ENCODE measurements at places on chromosomes 4 and X. TPM values are rescaled to one million over a fixed set of nuclear protein-coding genes. Genes with fewer than 3 reads are reported as not detected.

GRCh38 chr4:38667085-38667893 lies 3.3 kb downstream of the KLF3 start:
- peak; percentile 96 for DNase-seq

DNA sequence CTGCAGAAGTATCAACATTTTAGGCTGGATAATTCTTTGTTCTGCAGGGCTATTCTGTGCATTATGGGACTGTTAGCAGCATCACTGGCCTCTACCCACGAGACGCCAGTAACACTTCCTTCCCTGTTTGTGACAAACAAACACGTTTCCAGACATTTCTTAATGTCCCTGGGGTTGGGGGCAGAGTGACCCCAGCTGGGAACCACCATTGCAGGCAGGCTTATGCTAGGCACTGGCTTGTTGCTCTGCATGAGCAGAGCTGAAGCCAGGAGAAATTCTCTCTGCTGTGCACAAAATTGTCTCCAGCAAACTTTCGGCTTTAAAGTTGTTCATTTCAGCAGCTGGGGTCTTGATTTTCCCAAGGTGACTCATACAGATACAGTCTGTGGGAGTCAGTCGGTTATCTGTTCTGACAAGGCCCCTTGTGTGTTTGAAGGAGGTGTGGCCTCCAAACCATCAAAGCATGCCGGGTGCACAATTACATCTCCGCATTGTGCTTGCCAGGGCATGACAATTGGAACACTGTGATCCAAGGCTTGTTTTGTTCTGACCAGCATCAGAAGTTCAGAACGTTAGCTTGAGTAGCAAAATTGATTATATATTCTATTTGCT lies 156.4 kb upstream of the BOD1L1 start:
- DNase-seq: peak; percentile 66

GRCh38 chrX:127128282-127128681 lies 308.8 kb downstream of the PRR32 start:
- DNase-seq: no peak

DNA sequence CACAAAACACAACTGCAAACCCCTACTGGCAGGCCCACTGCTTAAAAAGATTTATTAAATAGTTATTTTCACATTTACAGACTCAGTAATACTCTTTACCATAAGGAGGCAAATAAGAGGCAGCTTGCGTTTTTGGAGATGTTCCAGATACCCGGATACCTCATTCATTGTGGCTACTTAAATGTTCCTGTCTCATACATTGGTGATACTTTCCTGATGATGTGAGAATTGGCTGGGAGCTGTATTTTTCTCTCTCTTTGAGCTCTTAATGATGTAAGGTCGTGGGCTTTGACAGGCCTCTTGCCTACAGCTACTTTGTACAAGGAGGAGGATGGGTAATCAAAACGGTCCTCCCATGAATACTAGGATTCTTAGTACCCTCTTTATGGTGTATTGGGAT lies 101.5 kb downstream of the AKAP4 start:
- no peak for DNase-seq

- no peak for DNase-seq
These were observed 35.4 kb downstream of the CCSER1 start for GRCh38 chr4:90162566-90162965.

- peak; percentile 67 for DNase-seq
These were observed 110.6 kb downstream of the DCTD start for GRCh38 chr4:182806259-182807252.

DNA sequence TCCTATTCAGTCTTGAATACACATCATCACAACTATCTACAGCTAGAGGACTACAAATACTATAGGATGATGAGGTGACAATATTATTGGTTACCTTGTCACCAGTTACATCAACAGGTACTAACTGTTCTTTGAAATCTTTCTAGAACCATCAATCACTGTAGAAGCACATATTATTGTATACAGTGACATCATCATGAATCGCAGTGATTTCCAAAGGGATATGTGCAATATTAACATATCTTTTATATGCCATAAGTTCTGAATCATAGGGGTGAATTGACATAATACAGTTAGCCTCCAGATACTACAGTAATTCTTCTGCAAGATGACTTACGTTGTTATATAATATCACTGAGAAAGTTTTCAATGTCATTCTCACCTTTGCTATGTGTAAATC lies 105.2 kb upstream of the HPGD start:
- DNase-seq: no peak

DNA sequence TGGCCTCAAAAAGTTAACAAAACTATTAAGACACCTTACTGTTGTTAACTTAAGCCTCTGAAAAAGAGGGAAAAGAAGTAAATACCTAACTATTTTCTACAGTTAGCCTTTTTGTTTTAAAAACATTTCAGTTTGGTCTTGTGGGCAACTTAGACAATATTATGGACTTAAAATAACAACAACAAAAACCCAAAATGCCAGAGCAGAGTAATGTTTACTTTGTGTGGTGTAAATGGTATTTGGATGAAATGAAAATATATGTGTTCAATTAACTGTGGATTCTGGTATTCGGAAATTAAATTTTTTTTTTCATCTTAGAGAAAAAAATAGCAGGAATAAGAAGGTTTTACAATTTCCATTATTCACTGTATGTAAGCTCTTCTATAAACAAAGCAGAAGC lies 79.6 kb upstream of the NPNT start:
- DNase-seq: no peak

GRCh38 chrX:140817943-140818342 lies 108.4 kb downstream of the LINC00632 start:
- peak; percentile 46 for DNase-seq

DNA sequence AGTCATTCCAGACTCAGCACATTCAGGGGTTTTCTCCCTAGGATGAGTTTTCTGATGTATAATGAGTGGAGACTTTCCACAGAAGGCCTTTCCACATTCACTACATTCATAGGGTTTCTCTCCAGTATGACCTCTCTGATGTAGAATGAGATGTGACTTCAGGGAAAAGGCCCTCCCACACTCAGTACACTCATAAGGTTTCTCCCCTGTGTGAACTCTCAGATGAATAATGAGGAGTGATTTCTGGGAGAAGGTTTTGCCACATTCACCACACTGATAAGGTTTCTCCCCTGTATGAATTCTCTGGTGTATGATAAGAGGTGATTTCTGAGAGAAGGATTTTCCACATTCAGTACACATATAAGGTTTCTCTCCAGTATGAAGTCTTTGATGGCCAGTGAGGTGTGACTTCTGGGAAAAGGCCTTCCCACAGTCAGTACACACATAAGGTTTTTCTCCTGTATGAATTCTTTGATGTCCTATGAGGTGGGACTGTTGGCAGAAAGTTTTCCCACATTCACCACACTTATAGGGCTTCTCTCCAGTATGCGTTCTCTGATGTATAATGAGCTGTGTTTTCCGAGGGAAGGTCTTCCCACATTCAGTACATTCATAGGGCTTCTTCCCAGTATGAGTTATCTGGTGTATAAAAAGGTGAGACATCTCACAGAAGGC lies 12.7 kb downstream of the ZNF630 start:
- DNase-seq: no peak

DNA sequence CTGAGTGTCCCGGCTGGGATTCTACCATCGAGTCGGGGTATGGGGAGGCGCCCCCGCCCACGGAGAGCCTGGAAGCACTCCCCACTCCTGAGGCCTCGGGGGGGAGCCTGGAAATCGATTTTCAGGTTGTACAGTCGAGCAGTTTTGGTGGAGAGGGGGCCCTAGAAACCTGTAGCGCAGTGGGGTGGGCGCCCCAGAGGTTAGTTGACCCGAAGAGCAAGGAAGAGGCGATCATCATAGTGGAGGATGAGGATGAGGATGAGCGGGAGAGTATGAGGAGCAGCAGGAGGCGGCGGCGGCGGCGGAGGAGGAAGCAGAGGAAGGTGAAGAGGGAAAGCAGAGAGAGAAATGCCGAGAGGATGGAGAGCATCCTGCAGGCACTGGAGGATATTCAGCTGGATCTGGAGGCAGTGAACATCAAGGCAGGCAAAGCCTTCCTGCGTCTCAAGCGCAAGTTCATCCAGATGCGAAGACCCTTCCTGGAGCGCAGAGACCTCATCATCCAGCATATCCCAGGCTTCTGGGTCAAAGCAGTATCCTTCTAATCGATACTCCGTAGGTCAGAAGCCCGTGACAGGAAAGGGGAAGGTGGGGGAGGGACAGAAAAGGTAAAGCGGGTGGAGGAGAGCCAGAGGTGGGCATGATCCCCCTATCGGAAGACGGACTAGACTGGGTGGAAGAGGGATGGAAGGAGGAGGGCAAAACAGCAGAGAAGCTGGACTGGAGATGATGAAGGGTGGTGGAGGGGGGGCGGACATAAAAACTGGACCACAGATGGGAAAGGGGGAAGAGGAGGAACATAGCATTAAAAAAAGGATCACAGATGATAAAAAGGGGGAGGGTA lies 828 bp downstream of the TSPYL2 start:
- no peak for DNase-seq

KIT gene
- total RNA-seq: 0.96 TPM

LEF1 gene
- total RNA-seq: 101 TPM

FREM3 gene
- total RNA-seq: not detected

LANCL3 gene
- not detected for total RNA-seq

PRR32 gene
- total RNA-seq: not detected

All from SK-MEL-5 (cell line).